Vagina (tissue), 2 donors: ENCODE measurements at places on chromosomes 2 and 18.

DNA sequence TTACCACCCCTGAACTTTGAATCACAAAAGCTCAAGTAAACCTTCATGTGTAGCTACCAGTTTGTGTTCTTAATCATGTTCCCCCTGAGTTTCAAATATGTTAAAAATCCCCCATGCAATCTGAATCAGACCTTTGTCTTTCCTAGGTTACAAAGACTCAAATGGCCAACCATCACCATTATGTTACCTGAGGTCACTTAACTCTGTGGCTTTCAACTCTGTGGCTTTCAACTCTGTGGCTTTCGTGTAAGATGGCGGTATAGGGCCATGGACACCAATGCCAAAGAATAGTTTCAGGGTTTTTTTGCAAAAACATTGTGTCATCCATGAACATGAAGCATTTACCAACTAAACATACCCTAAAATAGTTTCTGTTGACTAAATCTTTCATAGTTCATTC lies 6.7 kb downstream of the ERMN start:
- DNase-seq, result no peak

DNA sequence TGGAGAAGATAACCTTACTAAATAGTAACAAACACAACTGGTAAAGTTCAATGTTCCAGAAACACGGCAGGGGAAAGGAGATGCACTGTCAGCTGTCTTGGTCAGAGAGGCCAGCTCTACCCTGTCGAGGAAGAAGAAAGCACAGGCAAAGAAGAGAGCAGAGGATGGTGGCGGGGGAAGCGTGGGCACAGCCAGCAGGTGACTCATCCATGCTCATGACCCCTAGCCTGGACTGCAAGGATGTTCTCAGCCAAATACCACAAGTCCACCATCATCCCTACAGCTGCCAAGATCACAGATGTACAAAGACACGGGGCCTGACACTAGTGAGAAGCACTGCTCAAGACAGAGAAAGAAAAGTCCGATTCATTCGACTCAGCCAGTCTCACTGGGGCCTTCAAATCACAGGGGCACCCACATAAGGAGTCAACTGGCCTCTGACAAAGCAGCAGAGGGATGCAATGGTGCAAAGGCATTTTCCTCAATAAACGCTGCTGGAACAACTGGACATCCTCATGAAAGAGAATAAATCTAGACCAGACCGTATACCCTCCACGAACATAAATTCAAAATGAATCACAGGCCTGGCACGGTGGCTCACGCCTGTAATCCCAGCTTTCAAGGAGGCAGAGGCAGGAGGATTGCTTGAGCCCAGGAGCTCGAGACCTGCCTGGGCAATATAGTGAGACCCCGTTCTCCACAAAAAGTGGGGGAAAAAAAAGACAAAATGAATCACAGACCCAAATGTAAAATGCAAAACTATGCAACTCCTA lies 5.6 kb downstream of the DTYMK start:
- DNase-seq, result no peak

DNA sequence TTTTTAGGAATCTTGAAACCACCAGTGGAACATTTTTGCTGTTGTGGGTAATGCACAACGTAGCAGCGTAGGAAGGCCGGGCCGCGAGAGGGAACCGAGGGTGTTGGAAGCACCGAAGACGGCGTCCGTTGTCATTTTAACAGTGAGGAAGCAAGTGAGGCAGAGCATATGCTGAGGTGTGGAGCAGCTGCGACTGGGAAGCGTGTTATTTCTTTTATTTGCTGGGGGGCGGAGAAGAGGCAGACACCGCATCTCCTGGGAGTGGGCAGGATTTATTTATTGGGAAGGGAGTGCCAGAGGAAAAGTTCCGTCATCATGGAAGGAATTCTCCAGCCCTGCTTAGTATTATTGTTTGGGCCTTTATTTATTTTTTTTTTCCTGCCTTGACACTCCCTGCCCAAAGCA lies 232.8 kb downstream of the KLHL29 start:
- DNase-seq, result no peak

DNA sequence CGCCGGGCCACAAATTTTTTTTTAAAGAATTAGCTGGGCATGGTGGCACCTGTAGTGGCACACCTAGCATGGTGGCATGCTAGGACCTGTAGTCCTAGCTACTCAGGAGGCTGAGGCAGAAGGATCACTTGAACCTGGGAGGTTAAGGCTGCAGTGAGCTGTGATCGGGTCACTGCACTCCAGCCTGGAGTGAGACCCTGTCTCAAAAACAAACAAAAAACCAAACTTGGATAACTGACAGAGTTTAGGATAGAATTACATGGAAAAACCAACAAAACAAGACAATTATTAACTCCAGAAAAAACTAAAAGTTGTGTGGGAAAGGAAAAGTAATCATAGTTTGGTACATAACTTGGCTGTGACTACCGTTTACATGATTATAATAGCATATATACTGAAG lies 1.6 kb upstream of the CFLAR start:
- no peak for DNase-seq

DNA sequence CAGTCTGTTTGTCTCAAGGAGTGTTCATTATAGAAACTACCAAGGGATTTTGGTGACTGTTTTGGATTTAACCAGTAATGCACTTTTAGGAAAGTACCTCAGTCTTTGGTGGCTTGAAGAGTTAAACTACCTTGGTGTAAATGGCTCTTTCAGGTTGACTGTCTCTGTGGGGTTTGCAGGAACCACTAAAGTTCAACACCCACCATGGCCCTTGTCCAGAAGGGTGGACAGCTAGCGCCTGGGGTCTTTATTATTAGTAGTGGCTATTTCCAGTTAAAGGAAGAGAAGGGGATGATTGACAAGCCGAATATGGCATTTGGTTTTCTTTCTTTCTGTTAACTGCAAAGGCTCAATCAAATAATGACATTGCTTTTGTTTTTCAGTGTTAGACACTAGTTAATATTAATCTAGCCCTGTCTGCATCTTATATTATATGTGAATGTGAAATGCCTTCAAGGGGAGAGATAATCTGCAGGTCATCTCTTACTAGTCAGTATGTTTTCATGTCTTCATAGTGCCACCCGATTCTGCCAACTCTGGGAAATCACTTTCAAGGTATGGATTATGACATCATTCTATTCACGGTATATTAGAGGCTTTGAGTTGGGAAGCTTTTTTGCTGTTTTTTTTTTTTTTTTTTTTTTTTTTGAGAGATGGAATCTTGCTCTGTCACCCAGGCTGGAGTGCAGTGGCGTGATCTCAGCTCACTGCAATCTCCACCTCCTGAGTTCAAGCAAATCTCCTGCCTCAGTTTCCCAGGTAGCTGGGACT lies 56.4 kb downstream of the MAP4K4 start:
- DNase-seq, result no peak

- DNase-seq, result no peak
Observed at GRCh38 chr2:210252699-210253606, 27.7 kb upstream of the ACADL start.

GRCh38 chr2:73970850-73971471 lies 13.7 kb upstream of the TET3 start:
- no peak for DNase-seq

DNA sequence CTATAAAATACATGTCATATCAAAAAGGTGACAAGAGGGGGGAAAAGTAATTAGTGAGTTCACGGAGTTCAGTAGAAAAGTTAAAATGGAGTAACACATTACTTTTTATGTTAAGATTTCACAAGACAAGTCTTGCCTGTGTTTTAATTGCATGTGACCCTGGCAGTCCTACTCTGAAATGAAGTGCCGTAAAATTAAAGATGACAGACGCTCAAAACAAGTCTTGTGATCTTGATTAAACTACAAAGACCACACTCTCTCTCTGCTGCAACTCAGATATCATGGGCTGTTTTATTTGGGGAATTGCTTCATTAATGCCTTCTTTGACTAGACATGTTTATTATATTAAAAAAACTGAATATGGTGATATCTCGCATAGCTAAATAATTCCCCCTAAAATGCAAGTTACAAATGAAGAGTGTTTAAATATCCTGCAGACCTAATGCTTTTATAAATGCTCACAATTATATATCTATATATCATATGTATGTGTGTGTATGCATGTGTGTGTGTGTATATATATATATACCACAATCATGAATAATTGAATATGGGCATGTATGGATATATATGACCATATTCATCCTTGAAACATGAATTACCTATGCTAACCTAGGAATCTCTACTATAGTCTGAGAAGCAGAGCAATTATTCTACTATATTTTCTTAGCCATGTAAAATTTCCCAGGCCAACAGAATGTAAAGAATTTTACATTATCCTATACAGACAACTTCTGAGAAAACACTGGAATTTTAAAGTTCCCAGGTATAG lies 647.5 kb downstream of the ARHGAP15 start:
- no peak for DNase-seq

GRCh38 chr2:109284826-109285225 lies 155.8 kb downstream of the SH3RF3 start:
- no peak for DNase-seq

DNA sequence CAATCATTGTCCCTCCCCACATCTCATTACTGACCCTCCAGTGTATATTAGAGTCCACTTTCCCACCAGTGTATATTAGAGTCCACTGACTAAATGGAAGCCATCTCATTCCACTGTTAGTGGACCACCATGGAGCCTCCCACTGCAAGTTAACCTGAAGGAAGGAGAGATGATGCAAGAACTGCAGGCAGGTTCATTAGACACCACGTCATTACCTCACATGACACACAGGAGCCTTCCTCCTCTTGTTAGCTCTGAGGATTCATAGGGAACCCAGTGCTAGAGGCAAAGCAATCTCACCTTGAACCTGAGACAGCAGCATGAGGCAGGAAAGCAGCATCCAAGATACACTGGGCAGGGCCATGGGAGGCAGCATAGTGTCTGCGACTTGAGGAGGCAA lies 523 bp downstream of the REG3A start:
- no peak for DNase-seq

DNA sequence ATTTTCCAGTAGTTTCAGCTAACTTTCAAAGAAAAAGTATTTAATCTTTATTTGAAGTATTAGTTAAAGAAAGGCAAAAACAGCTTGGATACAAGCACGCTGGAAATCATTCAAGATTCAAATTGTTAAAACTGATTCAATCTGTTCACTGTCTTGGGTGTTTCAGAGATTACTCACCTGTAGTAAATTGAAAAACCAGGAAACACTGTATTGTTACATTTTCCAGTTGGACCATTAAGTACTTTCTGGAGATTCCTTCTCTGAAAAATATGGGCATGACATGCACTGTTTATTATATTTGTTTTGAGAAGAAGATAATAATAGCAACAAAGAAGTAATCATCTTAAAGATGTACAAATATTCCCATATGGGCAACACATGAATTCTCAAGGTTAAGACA lies 196.1 kb downstream of the UBE2E3 start:
- DNase-seq, result no peak

- no peak for DNase-seq
Observed at GRCh38 chr2:29376541-29376940, 261.3 kb downstream of the CLIP4 start.

GRCh38 chr2:97740590-97741182 lies 27.3 kb downstream of the ZAP70 start:
- no peak for DNase-seq

DNA sequence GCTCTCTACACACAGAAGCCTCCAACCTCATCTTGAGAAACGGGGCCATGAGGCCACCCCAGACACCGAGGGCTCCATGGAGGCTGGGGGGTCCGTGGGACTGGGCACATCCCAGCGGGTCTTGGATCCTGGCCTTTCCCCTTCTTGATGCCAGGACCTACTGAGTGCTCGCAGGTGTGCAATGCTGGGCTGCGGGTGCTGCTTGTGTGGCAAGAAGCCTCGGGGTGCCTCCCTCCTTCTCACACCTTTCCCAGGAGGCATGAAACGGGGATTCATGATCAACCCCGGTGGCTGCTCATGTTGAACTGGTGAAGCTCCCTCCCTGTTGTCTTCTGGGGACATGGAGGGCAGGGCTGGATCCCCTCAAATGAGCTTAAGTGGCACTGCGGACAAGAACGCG lies 2.0 kb upstream of the BUB1 start:
- no peak for DNase-seq

DNA sequence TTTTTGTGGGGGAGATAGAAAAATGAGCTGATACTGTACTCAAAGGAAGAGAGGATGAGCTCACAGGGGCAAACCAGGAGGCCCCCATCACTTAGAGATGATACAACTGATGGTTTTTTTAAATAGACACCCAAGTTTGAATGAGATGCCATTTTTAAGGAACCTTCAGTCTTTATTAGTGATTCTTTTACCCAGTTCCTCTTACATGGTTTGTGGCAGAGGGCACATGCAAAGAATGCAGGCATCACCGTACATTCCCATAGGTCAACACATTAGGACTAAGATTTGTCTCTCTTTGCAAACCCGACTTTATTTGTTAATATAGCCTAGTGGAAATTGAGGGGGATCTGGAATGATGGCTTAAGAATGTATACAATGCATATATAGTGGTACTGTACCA lies 250.9 kb downstream of the ASXL3 start:
- DNase-seq, result no peak

- no peak for DNase-seq
Observed at GRCh38 chr2:100104718-100105677, 37.4 kb downstream of the AFF3 start.

- no peak for DNase-seq
Observed at GRCh38 chr2:29628108-29628745, 293.2 kb downstream of the ALK start.

- DNase-seq, result no peak
Observed at GRCh38 chr2:231321556-231322334, 73.8 kb upstream of the B3GNT7 start.

DNA sequence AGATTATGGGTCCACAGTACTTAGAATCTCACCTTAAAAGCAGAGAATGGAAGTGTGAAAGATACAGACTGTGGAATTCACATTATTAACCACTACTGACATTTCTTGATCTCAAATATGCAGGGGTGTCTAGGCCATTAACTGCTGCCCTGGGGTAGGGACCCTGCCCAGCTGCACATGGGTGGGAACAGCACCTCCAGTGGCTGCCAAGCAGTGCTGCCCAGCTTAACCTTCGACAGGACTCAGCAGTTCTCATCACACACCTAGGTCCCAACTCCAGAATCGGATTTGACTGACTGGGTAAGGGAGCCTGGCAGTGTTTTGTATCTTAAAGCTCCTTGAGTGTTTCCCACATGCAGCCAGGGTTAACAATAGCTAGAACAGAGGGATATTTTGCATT lies 14.9 kb downstream of the ERFE start:
- DNase-seq, result no peak

- no peak for DNase-seq
Observed at GRCh38 chr18:22466608-22467395, 49.1 kb upstream of the CTAGE1 start.

GRCh38 chr2:152298754-152299153 lies 36.2 kb upstream of the FMNL2 start:
- DNase-seq, result no peak
